ENCODE measurements at places on chromosomes 5 and 9. TPM values are rescaled to one million over a fixed set of nuclear protein-coding genes. Genes with fewer than 3 reads are reported as not detected.

- H3K4me3 ChIP-seq, result no peak overlapping the region
- H3K27ac ChIP-seq, result no peak overlapping the region
- no peak for DNase-seq
- H3K36me3 ChIP-seq, result no peaks in the 10 kb centered on the region
- no peaks in the 10 kb centered on the region for H3K27me3 ChIP-seq
Observed at GRCh38 chr5:45162974-45163373, 354.2 kb downstream of the MRPS30 start.

GRCh38 chr9:132357764-132358163 is 3.0 kb upstream of the SETX start:
- no peaks in the 10 kb centered on the region for H3K27me3 ChIP-seq
- H3K4me1 ChIP-seq, result peaks cover 3% of the 10 kb centered on the region
- H3K4me3 ChIP-seq, result no peak overlapping the region
- no peak for DNase-seq

- H3K4me3 ChIP-seq, result no peak overlapping the region
- H3K27ac ChIP-seq, result no peak overlapping the region
- H3K36me3 ChIP-seq, result no peaks in the 10 kb centered on the region
- no peaks in the 10 kb centered on the region for H3K27me3 ChIP-seq
- H3K4me1 ChIP-seq, result no peaks in the 10 kb centered on the region
Observed at GRCh38 chr5:147160902-147161700, 73.7 kb upstream of the STK32A start.

Gene SLIT3
- total RNA-seq, result 86.9 TPM

Gene SVEP1
- 53.6 TPM for total RNA-seq
